ENCODE measurements at places on chromosomes 16 and 17. TPM values are rescaled to one million over a fixed set of nuclear protein-coding genes. Genes with fewer than 3 reads are reported as not detected.
A peak's percentile ranks its signal among the peaks of the same experiment; 100 is the strongest.

- DNase-seq = no peak
Measured at GRCh38 chr17:45042346-45043120, 8.9 kb downstream of the DCAKD start.

DNA sequence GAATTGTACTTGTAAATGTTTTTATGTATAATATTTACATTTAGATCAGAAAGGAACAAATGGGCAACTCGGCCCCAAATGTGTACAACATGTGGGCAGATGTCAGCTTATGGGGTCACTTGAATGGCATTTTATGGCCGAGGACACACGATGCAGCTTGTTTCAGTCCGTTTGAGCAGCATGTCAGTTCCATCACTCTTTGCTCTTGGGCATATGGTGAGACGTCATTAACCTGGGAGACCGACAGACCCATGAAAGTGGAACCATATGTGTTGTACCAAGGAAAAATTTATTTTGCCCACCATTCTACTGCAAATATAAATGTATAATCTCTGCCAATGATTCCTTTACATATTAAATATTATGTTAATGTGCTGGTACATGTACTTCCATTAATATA lies 561.9 kb upstream of the SOX9 start:
- no peak for DNase-seq

- DNase-seq = no peak
Measured at GRCh38 chr17:9999919-10000695, 95.0 kb upstream of the RCVRN start.

DNA sequence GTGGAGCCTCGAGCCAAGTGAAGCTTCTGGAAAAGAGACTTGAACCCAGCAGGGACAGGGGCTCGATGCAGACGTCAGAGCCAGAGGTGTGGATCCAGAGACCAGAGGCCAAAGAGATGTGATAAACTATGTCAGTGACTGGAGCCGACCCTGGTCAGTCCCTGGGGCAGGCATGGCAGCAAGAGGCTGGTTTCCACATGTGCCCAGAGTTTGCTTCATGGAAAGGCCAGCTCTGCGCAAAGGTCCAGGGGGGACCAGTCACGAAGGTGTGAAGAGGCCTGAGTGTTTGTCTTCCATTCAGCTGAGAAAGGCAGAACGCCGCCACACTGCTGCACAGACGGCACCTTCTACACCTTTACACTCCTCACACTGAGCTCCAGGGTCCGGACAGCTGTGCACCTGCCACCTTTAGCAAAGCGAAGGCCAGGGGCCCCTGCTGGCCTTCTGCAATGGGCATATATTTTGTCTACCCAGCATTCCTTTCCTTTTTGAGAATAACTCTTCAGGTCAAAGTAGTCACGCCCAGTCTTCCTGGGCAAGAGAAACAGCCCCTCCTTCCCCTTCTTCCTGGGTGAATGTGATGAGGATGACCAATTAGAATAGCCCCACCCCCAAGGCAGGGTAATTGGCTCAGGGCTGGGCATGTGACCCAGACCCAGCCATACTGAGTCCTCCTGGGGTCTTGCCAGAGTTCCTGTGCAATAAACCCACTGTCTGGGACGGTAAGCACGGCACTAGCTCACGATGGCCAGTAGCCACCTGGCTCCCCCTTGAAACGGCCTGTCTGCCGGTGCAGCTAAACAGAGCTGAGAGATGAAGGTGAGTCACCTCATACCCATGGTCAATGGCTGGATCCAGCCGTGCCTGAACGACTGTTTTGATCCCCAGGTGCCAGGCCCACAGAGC lies 2.3 kb upstream of the RPH3AL start:
- peak; percentile 56 for DNase-seq

- peak; percentile 14 for DNase-seq
Measured at GRCh38 chr16:20326321-20326720, 992 bp downstream of the GP2 start.

- DNase-seq = peak; percentile 80
Measured at GRCh38 chr16:324451-325334, 27.8 kb downstream of the AXIN1 start.

DNA sequence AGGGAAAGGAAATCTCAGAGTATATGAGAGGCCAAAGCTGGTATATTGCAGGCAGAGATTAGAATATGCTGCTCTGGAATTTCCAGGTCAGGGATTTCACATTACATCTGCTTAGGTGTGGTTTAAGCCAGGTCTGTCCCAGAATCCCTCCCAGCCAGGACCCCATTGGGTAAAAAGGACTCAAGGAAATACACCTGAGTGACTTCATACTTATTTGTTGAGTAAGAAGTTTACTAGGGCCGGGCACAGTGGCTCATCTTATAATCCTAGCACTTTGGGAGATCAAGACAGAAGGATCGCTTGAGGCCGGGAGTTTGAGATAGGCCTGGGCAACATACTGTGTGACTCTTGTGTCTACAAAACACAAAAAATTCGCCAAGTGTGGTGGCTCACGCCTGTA lies 7.2 kb downstream of the PIPOX start:
- DNase-seq = no peak

DNA sequence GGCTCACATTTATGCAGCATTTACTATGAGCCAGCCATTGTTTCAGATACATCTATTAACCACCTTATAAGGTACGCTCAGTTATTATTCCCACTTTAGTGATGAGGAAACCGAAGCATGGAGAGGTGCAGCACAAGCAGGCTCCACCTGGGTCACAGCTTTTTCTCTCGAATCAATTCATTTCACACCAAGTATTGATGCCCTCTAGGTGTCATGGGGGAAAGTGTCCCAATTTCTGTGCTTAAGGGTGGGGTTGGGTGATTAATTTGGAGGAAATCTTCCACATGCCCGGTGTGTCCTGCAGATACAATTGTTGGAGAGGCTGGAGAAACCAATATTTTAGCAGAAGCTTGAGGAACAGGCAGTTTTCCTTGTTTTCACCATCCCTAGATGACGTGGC lies 62.7 kb upstream of the DNAJA2 start:
- DNase-seq = no peak

DNA sequence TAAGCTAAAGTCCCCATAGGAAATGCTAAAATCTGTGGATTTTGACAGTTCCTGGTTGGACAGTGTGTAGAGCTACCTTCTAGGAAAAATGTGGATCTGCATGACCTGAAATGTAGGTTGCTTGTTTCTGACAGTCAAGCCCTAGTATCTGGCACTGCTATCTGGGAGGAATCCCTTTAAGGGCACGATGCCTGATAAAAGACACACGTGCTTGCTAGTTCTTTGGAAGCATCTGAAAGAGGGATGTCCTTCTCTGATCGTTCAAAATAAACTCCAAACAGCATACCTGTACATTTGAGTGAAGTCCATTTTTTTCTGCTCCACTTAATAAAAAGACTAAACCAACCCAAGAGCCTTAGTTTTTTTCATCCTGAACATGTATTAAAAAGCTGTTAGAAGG lies 101.3 kb downstream of the CDK5R1 start:
- no peak for DNase-seq

DNA sequence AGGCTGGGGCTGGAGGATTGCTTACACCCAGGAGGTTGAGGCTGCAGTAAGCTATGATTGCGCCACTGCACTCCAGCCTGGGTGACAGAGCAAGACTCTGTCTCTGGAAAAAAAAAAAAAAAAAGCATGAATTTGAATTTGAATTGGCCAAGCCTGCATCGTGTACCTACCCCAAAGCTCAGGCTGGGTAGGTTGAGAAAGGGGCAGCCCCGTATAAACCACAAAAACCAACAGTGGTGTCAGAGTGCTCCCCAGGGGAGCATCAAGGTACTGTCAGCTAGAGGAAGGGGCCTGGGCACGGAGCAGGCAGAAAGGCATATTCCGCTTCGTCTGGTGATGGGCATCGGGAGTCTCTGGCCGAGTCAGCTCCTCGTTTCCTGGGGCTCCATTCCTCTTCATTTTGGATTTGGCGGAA lies 40.9 kb downstream of the RAP1GAP2 start:
- no peak for DNase-seq

GRCh38 chr16:88003736-88004135 lies 52.5 kb downstream of the BANP start:
- no peak for DNase-seq

FAM20A gene
- polyA plus RNA-seq = 10.2 TPM

CDRT15L2 gene
- polyA plus RNA-seq = not detected

CBFB gene
- polyA plus RNA-seq = 25.1 TPM

GCGR gene
- polyA plus RNA-seq = 2.5 TPM
